ENCODE measurements at places on chromosomes 2 and 18.

- DNase-seq = no peak
Observed at GRCh38 chr2:9076210-9076609, 72.7 kb upstream of the MBOAT2 start.

- DNase-seq = peak; percentile 76
Observed at GRCh38 chr2:157480182-157480961, 36.5 kb upstream of the CYTIP start.

GRCh38 chr2:104240984-104241383 is 612.9 kb upstream of the POU3F3 start:
- DNase-seq = no peak

DNA sequence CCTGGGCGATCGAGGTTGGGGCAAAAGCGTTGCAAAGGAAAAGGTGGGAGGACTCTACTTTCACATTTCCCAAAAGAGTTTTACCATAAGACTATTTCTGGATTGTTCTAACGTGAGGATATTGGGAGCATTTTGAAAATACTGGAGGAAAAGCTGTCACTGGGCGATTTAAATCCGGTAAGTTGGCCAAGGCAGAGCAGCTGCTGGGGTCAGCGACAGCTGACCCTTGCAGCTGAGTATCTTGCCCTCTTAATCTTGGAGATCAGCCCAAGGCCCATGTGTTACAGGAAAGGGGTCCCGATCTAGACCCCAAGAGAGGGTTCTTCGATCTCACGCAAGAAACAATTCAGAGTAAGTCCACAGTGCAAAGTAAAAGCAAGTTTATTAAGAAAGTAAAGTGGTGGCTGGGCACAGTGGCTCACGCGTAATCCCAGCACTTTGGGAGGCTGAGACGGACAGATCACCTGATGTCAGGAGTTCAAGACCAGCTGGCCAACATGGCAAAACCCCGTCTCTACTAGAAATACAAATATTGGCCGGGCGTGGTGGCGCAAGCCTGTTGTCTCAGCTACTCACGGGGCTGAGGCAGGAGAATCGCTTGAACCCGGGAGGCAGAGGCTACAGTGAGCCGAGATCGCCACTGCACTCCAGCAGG is 964 bp upstream of the ST3GAL5 start:
- peak; percentile 21 for DNase-seq

GRCh38 chr18:11995445-11996189 is 14.3 kb downstream of the IMPA2 start:
- peak; percentile 81 for DNase-seq

- DNase-seq = no peak
Observed at GRCh38 chr2:180146114-180146513, 139.0 kb upstream of the CWC22 start.

GRCh38 chr2:98883780-98884211 is 52.2 kb downstream of the CRACDL start:
- no peak for DNase-seq

GRCh38 chr18:50313873-50314460 is 26.5 kb upstream of the CXXC1 start:
- DNase-seq = no peak

DNA sequence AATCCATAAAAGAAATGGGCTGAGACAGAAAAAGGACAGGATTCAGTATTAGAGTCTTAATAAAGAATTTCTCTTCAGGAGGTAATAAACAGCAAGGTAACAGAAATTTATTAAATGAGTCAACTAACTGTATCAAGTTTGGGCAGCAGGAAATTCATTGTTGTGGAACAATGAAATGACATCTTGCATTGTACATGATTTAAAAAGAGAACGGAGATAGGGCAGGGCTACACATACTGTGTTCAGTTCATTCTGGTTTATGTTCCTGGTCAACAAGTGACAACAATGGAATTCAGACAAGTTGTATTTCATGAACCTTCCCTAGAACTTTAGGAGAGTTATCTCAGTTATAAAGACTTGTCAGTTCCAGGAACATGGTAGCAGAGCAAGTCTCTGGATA is 961.3 kb downstream of the SOCS6 start:
- DNase-seq = no peak

GRCh38 chr2:172701250-172701649 is 34.4 kb upstream of the RAPGEF4 start:
- no peak for DNase-seq

Data from suppressor macrophage (primary cell).